Heart right ventricle (tissue), 16 donors: ENCODE measurements at places on chromosomes 2 and 18. TPM values are rescaled to one million over a fixed set of nuclear protein-coding genes. Genes with fewer than 3 reads are reported as not detected.

TEX44 gene
- polyA plus RNA-seq = not detected

CNDP1 gene
- polyA plus RNA-seq = not detected

FKBP7 gene
- 6.1 TPM for polyA plus RNA-seq

TUBA3E gene
- 48.3 TPM for polyA plus RNA-seq

RAX gene
- not detected for polyA plus RNA-seq

LRP2 gene
- polyA plus RNA-seq = 0.06 TPM

APOB gene
- 2.0 TPM for polyA plus RNA-seq

EVX2 gene
- polyA plus RNA-seq = not detected

CDH7 gene
- not detected for polyA plus RNA-seq

EN1 gene
- polyA plus RNA-seq = not detected

DYNAP gene
- not detected for polyA plus RNA-seq

CROCC2 gene
- 0.06 TPM for polyA plus RNA-seq

LYG1 gene
- polyA plus RNA-seq = 1.3 TPM

DOK6 gene
- 0.37 TPM for polyA plus RNA-seq

CPS1 gene
- polyA plus RNA-seq = 1.3 TPM

PRKAG3 gene
- 0.03 TPM for polyA plus RNA-seq

SAG gene
- not detected for polyA plus RNA-seq

PTRHD1 gene
- 19.6 TPM for polyA plus RNA-seq

MYCN gene
- polyA plus RNA-seq = 0.37 TPM

CYP26B1 gene
- polyA plus RNA-seq = 6.2 TPM

FRZB gene
- 1.6 TPM for polyA plus RNA-seq

CD8B gene
- polyA plus RNA-seq = not detected

ACAA2 gene
- polyA plus RNA-seq = 46.7 TPM

KIF3C gene
- polyA plus RNA-seq = 1.2 TPM

SP140 gene
- polyA plus RNA-seq = 0.17 TPM

SERPINB13 gene
- 0.04 TPM for polyA plus RNA-seq

ANKRD30BL gene
- polyA plus RNA-seq = not detected

CCL20 gene
- not detected for polyA plus RNA-seq

GPR17 gene
- polyA plus RNA-seq = 0.28 TPM
